Activated CD8-positive, alpha-beta T cell treated with anti-CD3 and anti-CD28 coated beads for 36 hours (primary cell): ENCODE measurements at places on chromosomes 1 and 21.

GRCh38 chr1:94599095-94599813, 57.7 kb upstream of the F3 start:
- no peak for DNase-seq

DNA sequence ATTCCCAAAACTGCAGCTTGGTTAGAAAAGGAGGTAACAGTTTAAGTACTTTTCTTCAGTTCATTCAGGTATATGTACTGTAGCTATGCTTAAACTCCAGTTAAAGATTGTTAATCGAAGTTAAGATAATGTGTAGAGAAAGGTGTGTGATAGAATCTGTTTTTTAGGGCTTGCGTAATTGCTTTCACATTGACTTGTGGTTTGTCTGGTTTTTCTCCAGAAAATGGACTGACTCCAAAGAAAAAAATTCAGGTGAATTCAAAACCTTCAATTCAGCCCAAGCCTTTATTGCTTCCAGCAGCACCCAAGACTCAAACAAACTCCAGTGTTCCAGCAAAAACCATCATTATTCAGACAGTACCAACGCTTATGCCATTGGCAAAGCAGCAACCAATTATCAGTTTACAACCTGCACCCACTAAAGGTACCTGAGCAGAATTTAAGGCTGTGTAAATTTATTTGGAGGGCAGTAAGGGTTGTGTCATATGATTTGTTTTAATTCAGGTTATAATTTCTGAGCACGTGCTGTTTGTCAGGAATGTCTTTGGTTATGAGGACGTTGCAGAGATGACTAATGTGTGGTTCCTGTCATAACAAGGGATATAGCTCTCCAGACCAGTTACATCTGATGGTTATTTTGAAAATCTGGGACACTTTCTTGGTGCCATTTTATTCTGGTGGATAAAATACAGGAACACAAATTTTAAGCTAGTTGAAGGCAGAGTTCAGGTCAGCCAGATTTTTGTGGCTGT, 26.0 kb downstream of the ATF6 start:
- no peak for DNase-seq

DNA sequence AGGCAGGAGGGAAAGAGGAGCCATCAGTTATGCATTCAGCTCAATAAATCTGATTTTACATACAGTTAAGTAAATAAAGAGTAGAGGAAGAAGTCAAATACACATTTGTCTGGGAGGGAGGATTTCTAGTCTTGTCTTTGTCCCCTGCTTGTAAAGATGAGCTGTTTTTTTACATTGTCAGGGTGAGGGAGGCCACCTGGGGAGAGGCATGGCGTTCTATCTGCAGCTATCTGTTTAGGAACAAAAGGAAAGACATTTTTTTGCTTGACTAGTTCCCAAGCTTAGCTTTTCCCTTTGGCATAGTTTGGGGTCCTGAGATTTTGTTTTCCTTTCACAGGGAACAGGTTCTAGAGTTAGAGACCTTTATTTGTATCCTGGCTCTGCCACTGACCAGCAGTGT, 14.9 kb downstream of the RAD54L start:
- no peak for DNase-seq

- no peak for DNase-seq
Observed at GRCh38 chr1:3522564-3523265, 68.2 kb downstream of the ARHGEF16 start.

- DNase-seq = no peak
Observed at GRCh38 chr1:207925210-207925609, 14.3 kb upstream of the CD34 start.

GRCh38 chr1:157359314-157360022, 192.8 kb downstream of the FCRL5 start:
- DNase-seq = no peak

- no peak for DNase-seq
Observed at GRCh38 chr1:168867941-168868634, 139.1 kb upstream of the DPT start.

- DNase-seq = no peak
Observed at GRCh38 chr1:86998280-86998679, 83.8 kb downstream of the HS2ST1 start.

DNA sequence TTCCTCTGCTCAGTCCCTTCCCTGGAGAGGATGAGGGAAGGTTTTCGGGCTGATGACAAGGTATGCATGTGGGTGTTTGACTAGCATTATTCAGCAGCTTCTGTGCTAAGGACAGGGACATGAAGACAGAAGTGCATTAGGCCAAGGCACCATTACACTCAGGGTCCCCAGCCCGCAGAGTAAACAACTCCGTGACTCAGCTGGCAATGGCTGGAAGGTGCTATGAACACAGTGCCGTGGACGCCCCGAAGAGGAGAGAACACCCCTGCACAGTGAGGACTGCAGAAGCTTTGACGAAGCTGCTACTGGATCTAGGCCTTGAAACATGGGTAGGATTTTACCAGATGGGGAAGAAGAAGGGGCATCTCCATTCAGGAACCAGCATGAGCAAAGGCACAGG, 13.7 kb upstream of the EPS8L3 start:
- no peak for DNase-seq

GRCh38 chr1:41328001-41328615, 33.1 kb upstream of the FOXO6 start:
- DNase-seq = no peak

- no peak for DNase-seq
Observed at GRCh38 chr21:46128106-46128932, 27.1 kb downstream of the FTCD start.

DNA sequence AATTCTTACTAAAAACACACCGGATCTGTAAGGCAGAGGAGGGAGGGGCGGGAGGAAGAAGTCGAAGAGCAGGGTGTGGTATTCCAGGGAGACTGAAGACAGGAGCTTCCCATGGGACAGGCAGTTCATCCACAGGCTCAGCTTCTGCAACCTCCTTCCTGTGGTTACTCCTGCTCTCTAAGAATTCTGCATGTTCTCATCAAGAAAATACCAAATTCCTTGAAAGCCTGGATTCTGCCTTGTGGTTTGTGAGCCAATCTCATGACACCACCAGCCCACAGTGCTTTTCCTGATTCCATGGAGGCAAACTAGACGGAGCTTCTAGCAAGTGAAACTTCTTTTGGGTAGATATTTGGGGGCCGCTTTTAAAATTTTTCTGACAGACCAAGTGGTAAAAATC, 1.1 kb upstream of the ST6GALNAC3 start:
- no peak for DNase-seq

- no peak for DNase-seq
Observed at GRCh38 chr1:32743380-32744070, 41.0 kb upstream of the SYNC start.

DNA sequence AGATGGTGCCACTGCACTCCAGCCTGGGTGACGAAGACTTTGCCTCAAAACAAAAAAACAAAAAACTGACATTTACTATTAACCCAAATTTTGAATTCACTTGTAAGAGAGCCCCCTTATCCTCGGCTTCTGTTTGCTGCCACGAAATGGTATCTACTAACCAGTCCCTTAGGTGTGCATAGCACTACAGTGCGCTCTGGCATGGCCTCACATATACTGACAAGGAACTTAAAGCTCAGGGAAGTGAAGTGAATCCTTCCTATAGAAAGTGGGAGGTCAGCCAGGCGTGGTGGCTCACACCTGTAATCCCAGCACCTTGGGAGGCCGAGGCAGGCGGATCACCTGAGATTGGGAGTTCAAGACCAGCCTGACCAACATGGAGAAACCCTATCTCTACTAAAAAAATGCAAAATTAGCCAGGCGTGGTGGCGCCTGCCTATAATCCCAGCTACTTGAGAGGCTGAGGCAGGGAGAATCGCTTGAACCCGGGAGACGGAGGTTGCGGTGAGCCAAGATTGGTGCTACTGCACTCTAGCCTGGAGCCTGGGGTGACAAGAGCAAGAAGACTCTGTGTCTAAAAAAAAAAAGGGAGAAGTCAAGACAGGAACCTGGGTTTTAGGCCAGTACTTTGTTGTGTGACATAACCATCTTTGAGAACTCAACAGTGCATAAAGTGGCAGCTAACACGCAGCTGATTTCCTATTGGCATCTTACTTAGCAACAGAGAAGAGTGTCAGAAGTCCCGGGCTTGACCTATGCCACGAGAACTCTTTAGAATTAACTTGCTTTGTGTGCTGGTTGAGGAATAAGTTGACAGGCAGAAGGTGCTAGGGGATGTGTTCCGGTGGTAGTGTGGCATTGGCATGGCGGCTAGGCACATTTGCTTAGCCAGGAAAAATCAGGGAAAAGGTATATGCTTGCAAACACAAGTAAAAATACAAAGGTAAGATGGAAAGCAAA, 16.8 kb downstream of the ERRFI1 start:
- DNase-seq = no peak

DNA sequence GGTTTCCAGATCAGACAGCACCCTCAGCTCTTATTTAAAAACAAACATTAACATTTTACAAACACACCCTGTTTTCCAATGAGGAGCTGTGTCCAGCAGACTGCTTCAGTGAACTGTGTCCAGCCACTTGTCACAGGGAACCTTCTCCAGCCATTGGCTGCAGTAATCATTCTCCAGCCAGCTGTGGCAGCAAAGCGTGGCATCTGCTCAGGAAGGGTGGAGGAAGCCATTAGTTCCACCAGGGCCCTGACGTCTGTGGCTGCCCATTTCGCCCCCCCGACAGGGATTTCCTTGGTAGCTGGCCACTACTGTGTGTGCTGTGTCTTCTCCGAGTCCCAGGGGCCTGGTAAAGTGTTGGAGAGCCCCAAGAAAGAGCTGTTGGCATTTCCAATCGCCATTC, 62.9 kb upstream of the SELENON start:
- no peak for DNase-seq

DNA sequence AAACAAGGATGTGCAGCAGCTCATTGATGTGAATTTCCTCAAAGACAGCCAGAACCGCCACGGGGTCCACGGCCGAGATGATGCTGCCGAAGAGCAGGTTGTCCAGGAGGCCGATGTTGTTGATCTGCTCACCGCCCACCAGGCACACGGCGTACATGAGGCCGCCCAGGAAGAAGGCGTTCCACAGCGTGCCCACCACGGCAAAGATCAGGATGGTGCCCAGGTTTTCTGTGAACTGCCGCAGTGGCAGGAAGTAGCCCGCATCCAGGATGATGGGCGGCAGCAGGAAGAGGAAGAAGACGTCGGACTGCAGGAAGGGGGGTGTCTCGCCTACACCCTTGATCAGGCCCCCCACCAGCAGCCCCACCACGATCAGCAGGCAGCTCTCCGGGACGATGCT, 41.1 kb downstream of the SLC9A1 start:
- peak; percentile 57 for DNase-seq

- no peak for DNase-seq
Observed at GRCh38 chr1:25644962-25645361, 28.4 kb downstream of the MAN1C1 start.

DNA sequence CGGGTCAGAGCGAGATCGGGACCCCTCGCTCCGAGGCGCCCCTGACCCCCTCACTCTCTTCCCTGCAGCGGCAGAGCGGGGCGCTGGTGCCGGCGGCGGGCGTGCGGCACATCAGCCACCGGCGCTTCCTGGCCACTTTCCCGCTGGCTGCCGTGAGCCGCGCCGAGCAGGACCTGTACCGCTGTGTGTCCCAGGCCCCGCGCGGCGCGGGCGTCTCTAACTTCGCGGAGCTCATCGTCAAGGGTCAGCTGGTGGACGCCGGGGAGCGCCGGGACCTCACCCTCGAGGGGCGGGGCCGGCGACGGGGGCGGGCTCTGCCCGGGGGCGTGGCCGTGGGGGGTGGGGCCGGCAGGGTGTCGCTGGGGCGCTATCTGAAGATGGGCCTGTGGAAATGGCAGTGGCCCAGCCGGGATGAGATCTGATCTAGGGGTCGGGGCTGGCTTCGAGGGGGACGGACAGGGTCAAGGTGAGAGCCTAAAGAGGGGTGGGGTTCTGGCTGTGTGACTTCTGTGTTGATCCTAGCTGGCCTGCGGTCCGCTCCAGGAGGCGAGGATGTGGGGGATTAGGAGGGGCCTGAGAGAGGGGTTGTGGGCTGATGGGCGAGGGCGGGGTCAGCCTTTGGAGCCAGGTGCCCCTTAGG, 23.6 kb downstream of the PTPRU start:
- DNase-seq = peak; percentile 37

GRCh38 chr1:216178281-216178680, 245.0 kb downstream of the USH2A start:
- no peak for DNase-seq
